ENCODE measurements at places on chromosomes 2 and 18. TPM values are rescaled to one million over a fixed set of nuclear protein-coding genes. Genes with fewer than 3 reads are reported as not detected.
A peak's percentile ranks its signal among the peaks of the same experiment; 100 is the strongest.

DNA sequence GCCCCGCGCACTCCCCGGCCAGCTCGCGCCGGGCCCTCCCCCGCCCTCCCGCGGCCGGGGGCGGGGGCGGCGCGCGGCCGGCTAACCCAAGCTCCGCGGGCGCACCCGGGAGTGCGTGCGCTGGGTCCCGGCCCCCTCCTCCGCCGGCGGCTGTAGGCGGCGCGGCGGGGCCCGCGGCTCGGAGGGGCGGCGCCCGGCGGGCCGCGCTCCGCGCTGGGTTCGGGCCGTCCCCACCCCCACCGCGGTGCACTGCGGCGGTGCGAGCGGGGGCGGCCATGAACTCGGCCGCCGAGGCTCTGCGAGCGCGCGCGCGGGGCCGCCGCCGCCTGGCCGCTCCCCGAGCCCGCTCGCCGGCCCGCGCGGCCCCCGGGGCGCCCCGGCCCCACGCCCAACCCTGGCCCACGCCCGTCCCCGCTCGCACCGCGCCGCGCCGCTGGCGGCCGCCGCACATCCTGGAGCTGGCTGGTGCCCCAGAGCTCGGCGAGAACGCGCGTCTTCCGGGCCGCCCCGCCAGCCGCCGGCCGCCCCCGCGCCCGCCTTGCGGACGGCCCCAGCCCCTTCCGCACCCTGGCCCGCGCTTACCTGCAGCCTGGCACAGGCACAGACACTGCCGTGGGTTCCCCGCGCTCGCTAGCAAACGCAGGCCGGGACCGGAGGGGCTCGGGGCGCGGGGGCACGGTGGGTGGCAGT, at the start of gene ZBTB14:
TSS of gene ZBTB14 (minus strand) at position 496 of the 690 bp plus-strand sequence. CDS start 2,480 bp downstream, outside the sequence.
- peak; percentile 64 for DNase-seq

DNA sequence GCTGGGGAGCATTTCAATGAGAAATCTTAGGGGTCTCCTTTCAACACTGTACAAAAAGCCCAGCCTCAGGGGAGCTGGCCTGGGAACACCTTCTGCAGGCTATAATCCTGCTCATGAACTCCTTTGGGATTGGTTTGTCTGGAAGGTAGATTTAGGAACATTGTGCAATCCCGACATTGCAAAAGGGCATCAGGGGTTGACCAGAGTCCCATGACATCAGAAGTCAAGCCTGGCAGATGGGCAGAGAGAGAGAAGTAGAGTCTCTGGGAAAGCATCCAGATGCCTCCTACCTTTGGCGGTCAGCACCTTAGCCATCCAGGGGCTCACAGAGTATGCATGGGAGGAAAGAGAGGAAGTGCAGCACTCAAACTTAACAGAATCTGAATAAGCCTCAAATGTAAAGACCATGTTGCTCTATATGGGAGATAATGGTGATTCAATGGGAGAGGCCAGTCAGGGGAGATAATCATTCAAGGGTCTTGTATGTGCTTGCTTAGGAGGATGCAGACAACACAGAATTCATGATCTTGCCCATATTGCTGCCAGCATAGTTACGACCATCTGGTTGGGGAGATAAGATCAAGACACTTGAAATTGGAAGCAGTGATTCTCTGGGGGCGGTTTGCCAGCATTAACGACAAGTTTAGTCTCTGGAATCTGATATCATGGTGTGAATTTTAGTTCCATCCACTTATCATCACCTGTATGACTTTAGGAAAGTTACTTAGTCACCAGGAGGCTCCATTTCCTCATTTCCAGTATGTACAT, 58.3 kb upstream of the UPP2 start:
- DNase-seq: no peak

DNA sequence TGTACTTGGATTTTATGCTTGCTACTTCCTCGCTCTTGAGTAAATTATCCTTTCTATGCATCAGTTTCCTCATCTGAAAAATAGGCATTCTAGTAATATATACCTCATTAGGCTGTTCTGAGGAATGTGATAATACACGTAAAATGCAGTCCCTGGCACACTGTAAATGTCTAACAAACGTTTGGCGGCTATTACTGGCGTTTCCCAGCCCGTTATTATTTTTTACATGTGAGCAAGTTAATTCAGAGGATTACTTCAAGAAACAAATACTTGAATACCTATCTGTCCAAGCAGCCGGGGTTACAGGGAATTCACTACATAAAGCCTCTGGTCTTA, 586 bp upstream of the C2orf49 start:
- no peak for DNase-seq

DNA sequence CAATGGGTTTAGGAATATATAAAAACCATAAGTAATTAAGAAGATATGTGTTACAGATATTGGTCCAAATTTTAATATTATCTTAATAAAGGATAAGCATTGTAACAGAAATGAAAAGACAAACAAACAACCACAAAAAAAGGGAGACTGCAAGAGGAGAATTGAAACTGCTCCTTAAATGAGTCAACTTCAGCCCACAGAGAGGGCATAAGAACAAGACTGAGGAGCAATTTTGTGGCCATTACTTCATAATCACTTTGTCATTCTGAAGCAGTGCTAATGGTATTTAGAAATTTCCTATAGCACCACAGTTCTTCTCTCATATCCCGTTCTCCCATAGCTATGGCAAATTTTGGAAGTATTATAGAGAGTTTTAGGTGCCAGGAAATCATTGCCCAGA, 193.2 kb upstream of the HNMT start:
- DNase-seq: no peak

DNA sequence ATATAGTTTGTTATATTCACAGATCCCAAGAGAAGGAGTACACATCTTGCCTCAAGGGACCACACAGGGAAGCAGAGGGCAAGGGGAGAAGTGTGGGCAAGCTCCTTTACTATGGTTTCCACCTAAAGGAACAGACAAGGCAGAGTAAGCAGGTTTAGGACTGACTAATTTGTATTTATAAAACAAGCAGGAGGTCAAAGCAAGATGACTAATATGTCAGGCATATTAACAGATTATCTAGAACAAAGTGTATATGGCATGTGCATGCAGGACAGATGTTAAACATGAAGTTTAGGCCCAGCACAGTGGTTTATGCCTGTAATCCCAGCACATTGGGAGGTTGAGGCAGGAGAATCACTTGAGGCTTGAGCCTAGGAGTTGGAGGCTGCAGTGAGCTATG, 3.7 kb upstream of the LRP2 start:
- DNase-seq: no peak

DNA sequence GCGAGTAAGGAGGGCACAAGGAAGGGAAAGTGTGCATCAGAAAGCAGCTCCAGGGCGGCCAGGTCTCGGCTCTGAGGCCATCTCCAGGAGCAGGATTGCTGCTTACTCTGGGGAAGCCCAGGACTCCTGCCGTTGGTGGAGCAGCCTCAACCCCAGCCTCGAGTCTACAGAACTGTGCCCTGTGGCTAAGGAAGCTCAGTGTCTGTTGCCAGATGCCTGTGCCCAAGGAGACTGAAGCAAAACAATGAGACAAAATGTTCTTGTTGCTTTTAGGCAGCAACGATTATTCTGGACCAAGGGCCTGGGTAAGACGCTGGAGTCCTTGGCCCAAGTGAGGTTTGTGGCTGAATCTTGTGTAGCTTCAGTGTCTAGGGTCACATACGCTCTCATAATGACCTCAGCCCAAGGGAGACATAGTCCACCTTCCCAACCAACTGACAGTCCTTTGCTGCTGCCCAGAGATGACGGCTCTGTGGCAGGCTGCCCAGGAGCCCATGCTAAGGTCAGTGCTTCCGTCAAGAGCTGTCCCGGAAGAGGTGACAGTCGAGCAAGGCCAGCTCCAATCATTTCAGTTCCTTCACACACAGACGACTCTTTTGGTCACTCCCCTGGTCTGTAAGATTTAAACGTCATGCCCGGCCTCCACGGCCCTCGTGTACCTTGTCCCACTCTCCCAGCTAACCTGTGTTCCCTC, 223.8 kb downstream of the TTC32 start:
- no peak for DNase-seq

- DNase-seq: no peak
These were observed 243.1 kb downstream of the EN1 start for GRCh38 chr2:118604371-118604770.

GRCh38 chr2:194004590-194005206, 1652.3 kb upstream of the SLC39A10 start:
- DNase-seq: no peak

DNA sequence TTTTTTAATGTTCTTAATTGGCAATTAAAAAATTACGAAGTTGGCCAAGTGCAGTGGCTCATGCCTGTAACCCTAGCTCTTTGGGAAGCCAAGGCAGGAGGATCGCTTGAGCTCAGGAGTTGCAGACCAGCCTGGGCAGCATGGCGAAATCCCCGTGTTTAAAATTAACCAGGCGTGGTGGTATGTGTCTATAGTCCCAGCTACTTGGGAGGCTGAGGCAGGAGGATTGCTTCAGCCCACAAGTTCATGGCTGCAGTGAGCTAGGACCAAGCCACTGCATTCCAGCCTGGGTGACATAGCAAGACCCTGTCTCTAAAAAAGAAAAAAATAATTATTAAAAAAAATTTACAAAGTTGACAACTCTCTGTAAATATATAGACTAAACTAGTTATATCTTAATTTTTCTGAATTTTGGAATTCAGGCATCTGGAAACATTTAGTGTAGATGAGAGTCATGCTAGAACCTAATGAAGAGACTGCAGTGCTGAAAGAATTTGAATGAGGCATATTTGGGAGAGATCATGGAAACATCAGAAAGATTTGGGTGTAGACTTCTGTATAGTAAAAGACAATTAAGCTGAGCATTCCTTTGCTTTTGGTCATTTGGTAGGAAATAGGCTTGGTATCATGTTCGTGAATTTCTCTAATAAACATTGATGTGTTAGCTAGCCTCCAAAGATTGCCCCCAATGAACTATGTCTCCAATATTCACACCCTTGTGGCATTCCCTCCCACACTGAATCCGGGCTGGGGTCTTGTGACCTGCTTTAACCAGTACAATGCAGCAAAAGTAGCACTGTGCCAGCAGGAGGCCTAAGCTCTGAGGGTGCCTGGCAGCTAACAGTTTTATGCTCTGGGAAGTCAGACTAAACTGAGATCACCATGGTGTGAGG, 4.2 kb upstream of the ROCK1 start:
- DNase-seq: no peak

DNA sequence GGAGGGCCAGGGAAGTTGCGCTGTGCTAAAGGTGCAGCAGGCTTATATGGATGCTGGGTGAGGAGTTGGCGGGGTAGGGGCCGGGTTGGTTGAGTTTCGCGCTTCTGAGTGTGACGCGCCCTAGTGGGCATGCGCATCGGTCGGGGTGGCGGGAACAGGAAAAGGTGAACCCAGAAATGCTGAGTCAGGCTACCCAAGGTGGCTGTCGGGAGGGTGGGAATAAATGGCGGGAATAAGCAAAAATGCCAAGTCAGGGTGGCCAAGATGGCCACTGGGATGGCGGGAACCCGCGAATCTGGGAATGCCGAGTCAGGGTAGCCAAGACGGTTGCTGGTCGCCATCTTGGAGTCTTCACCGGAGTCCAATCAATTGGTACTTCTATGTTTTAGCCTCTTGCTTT, 580.0 kb downstream of the SUCLG1 start:
- no peak for DNase-seq

GRCh38 chr2:173056705-173057364, 18.8 kb upstream of the MAP3K20 start:
- no peak for DNase-seq

GRCh38 chr2:106885329-106885728, 638 bp downstream of the ST6GAL2 start:
- DNase-seq: peak; percentile 42

DNA sequence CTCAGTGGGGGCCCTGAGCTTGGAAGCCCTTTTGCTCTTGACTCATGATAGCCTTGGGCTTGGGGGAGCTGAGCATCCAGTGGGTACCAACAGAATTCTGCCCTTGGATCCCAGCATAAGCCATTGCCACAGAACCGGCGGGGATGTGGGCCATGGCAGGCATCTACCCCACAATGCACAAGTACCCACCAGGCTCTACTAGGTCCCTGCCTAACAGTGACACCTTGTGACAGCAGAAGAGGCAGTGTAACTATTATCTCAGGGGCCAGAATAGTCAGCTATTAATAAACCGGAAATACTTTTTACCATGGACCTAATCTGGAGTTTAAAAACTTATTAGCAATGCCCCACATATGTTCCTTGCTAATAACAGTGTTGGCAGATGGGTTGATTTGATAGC, 397.2 kb downstream of the TMEM182 start:
- DNase-seq: no peak

DNA sequence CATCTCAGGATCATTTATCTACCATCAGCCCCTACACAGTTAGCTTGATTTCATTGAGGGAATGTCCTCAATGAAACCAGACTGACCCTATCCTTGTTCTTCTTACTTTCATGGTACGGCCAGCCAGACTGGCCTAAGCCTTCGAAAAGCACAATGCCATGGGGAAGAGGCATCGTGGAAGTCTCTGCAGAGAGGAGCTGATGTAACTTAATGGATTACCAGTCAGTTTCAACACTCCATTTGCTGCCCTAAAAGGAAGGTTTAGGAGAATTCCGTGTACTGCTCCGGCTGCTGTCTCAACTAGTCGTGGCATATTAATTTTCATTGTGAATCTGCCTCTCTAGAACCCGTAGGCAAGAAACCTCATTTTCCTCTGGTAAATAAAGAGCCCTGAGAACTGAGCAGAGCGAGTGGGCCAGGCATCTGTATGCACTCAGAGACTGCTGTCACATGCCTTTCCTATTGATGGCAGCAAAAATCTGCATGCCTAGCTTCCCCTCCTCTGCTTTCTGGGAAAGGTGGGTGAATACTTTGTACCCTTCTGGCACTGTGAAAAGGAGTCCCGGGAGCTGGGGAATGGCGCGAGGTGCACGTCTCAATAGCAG, 184.9 kb downstream of the KLHL29 start:
- no peak for DNase-seq

DNA sequence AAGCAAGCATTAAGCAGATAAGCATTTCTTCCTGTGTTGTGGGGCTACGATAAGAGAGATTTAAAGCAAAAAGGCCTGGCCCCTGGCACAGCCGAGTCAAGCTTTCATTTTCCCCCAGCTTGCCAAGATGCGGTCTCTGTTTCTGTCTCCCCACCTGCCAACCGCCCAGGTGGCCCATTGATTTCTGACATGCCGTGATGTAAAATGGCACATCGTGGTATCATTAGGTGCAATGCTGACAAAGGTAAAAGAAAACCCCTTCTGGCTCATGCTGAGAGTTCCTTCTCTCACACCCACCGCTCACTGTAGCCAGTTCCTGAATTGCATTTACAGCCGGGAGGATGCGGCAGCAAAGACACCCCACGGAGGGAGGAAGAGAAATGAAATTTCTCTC, 62.8 kb downstream of the BOD1L2 start:
- no peak for DNase-seq

Gene ARL5A
- polyA plus RNA-seq: 38.0 TPM

Gene ERMN
- not detected for polyA plus RNA-seq

Gene MBD2
- 102 TPM for polyA plus RNA-seq

Gene KYNU
- polyA plus RNA-seq: 6.9 TPM

Gene DGUOK
- 66.4 TPM for polyA plus RNA-seq

Gene XIRP2
- polyA plus RNA-seq: 0.05 TPM

Gene GKN1
- not detected for polyA plus RNA-seq

Gene RFTN2
- 28.7 TPM for polyA plus RNA-seq

Gene IL18RAP
- polyA plus RNA-seq: 0.42 TPM

Gene IAH1
- polyA plus RNA-seq: 48.7 TPM

Data from left renal pelvis (tissue), 4 donors.